ENCODE measurements at places on chromosomes 1 and 21.

DNA sequence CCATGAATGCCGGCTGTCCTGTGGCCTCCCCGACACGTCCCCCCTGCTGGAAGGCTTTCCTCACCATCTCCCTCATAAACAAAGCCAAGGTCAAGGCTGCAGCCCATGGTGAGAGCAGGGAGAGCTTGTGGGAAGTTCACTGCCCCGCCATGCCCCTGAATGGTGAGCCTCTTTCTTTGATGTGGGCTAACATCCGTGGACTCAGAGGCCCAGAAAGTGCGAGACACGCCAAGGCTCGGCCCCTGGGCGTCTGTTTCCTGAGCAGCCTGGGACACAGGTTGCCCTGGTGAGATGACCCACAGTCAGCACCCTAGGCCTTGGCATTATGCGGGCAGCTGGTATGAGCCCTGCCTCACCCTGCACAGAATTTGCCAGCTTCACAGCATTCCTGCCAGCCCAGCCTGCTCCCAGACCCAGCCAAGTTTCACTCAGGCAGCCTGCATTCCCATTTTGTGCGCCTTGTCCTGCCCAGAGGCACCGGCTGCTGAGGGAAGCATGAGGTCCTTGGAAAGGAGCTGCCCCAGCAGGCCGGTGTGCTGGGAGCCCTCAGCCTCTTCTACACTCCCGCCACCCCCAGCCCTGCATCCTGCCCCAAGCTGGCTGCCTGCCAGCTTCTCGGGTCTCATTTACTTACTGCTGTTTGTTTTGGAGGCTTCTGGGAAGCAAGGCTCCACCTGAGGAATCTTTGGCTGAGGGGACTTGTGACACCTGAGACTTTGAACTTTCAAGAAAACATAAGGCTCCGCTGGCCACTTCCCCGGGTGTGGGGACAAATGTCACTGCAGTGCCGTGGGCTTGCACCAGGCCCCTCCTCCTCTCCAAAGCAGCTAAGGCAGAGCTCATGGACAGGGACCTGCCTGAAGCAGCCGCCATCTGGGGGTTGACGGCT lies 31.9 kb downstream of the NEK2 start:
- peak; percentile 78 for DNase-seq

DNA sequence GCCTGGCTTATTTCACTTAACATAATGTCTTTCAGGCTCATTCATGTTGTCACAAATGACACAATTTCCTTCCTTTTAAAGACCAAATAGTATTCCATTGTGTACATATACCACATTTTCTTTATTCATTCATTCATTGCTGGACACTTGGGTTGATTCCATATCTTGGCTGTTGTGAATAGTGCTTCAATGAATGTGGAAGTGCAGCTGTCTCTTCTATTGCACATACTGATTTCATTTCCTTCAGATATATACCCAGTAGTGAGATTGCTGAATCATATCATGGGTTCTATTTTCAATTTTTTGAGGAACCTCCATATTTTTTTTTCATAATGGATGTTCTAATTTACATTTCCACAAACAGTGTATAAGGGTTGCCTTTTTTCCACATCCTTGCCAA lies 38.6 kb upstream of the WLS start:
- DNase-seq: no peak

GRCh38 chr1:36523230-36523495 lies 40.5 kb upstream of the CSF3R start:
- DNase-seq: no peak

DNA sequence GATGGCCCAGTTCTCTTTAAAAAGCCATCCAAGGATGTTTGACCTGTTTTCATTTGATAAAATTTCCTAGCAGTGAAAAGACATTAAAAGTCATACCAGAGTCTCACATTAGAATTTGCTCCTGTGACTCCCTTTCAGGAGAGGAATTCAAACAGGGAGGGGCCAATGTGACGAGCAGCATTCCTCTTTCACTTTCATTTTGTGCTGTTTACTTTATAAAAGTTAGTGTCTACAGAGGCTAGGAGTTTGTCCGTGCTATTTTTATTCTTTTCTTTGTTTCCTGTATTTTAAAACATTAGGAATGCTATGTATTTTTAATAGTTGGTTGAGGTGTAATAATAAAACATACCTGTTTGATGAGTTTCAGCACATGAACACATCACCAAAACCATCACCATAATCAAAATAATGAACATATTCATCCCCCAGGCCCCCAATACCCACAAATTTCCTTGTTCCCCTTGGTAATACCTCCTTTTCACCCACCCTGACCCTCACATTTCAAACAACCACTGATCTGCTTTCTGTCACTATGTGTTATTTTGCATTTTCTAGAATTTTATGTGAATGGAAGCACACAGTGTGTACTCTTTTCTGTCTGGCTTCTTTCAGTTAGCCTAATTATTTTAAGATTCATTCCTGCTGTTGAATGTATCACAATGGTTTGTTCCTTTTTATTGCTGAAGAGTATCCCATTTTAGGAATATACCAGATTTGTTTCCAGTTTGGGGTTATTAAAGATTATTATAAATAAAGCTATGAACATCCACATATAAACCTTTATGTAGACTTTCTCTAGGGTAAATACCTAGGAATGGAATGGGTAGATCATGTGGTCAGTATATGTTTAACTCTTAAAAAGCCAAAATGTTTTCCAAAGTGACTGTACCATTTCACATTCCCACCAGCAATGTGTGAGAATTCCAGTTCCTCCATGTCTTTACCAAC lies 129.5 kb downstream of the TENT5C start:
- DNase-seq: no peak

GRCh38 chr1:156750711-156751450 lies 594 bp downstream of the HDGF start:
- peak; percentile 64 for DNase-seq

GRCh38 chr1:172417557-172417956 lies 2.9 kb upstream of the C1orf105 start:
- no peak for DNase-seq

- DNase-seq: no peak
These were observed 65.9 kb upstream of the GADD45A start for GRCh38 chr1:67619080-67619479.

- no peak for DNase-seq
These were observed 3.1 kb upstream of the DSCAM start for GRCh38 chr21:40850071-40850470.

DNA sequence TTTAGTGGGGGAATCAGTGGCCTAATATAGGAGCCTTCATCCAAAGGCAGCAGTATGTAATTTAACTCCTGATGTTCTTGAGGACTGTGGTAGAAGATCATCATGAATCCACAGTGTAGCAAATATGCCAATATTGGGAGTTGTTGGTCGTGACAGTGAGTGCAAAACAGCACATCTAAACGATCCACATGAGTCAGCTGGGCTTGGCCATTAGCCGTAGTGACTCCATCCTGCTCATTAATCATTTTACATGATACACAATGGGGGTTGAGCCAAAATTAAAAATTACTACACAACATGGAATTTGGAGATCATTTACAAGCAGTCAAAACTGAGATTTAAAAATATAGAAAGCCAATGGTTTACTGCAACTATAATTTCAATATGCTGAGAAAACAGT lies 653.9 kb upstream of the CAMK1G start:
- DNase-seq: no peak

- DNase-seq: no peak
These were observed 43.0 kb upstream of the EGLN1 start for GRCh38 chr1:231465051-231465450.

DNA sequence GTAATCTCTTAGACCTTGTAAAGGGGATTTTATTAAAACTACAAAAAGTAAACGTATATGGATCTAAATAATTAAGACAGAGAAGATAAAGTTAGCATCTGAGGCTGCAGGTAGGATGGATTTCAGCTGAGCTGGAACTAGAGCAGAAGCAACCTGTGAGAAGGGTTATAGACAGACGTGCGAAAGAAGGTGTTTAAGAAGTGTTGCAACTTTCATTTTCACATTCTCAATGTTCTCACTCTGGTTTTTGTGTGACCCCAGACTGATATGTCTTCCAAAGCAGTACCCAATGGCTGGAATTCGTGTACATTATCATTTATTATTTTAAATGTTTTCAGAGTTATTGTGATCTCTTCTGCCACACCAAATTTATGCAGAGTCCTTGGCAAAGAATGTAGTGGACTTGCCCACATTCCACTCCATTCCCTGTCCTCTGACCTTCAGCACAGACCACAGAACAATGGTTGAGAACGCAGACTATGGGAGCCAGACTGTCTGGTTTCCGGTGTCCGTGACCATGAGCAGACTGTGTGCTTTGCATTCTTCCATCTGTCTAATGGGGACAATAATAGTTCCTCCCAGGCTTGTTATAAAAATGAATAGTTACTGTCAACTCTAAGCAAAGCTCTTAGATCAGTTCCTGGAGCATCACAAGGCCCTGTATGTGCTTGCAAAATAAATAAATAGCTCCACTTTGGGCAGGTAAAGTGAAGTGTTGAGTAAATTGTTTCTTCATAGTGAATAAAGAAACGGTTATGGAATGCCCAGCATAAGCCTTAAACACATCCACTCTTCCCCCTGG lies 140.6 kb upstream of the SAMSN1 start:
- no peak for DNase-seq

DNA sequence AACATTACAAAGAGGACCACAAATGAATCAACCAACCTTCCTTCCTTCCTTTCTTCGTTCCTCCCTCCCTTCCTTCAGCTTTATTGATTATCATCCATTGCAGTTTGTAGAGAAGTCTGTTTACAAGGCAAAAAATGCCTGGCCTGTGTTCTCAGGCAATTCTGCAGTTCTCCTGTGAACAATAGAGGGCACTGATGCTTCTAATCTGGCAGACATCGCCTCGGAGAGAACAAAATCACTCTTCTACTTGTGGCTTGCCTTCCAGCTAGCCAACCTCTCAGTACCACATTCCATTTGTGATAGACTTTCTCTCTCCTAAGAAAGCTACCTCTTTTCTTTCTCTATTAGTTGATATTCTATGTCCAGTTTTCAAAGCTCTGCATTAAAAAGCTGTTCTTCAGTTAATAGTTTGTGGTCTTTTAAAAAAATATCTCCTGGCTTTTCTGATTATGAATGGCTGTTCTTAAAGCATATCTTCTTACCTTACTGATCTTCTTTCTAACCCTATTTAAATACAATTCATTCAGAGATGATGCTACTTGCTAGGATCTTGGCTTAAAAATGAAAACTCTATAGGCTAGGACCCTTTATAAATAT lies 26.9 kb upstream of the ESRRG start:
- peak; percentile 78 for DNase-seq

DNA sequence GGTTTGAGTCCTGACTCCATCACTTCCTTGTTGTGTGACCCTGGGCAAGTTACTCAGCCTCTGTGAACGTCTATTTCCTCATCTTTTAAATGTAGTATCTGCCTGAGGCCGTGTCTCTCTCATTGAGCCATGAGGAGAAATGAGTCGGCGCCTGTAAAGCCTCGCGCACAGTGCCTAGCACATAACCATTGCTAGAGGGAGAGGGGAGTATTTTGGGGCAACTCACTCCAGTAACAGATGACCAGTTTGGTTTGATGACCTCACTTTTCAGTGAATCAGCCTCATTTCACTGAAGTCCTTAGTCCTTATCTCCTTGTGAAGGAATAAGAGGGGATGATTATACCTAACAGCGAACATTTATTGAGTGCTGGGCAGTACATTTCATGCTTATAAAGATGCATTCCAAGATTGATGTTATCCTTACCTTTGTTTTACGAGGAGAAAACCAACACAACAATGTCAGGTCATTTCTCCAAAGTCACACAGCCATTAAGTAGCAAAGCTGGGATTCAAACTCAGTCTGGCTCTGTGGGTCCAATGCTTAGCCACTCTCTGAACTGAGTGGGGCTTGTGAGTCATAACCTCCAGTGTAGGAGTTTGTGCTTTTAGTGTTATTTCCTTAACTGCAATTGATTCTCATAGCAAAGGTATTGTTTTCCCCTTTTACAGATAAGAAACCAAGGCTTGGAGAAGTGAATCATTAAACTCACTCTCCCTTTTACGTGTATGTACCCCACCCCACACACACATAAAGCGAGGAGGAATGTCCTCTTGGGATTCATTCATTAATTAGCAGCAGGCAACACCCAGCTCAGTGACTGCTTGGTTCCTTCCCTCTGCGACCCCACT lies 25.9 kb downstream of the KCNC4 start:
- DNase-seq: no peak

GRCh38 chr1:198520524-198521254 lies 19.8 kb downstream of the ATP6V1G3 start:
- DNase-seq: no peak

GRCh38 chr1:31799196-31799894 lies 16.5 kb downstream of the SPOCD1 start:
- no peak for DNase-seq

DNA sequence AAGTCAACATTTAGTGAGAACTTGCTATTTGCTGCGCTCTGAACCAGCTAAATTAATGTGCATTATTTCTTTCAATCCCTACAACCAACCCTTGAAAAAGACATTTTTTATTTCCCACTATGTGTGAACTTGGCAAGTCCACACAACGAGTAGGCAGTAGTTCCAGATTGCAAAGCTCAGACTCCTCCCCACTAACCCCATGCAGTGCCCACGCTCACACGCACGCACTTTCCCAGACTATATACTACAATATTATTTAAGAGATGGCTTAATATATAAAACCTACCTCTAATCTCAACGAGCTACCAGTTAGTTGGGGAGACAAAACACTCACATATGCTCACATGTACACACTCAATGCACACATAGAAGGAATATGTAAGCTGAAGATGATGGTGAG lies 671.2 kb downstream of the LMO4 start:
- no peak for DNase-seq

Measured in NCI-H146 (cell line).